ENCODE measurements at places on chromosomes 13 and 19. TPM values are rescaled to one million over a fixed set of nuclear protein-coding genes. Genes with fewer than 3 reads are reported as not detected.

- H3K4me1 ChIP-seq: no peaks in the 10 kb centered on the region
- peaks cover 1% of the 10 kb centered on the region for H3K27me3 ChIP-seq
- no peak overlapping the region for H3K4me3 ChIP-seq
- H3K36me3 ChIP-seq: no peaks in the 10 kb centered on the region
- no peak for DNase-seq
These were observed 66.3 kb upstream of the MCF2L start for GRCh38 chr13:112902669-112903068.

- peak overlapping the region; percentile 79 for H3K4me3 ChIP-seq
- H3K27me3 ChIP-seq: peaks cover 15% of the 10 kb centered on the region
- DNase-seq: peak; percentile 41
- no peak overlapping the region for H3K27ac ChIP-seq
These were observed 82.3 kb upstream of the C1QTNF9B start for GRCh38 chr13:23979361-23980159.

GRCh38 chr19:10701955-10702525, 801 bp downstream of the QTRT1 start:
- H3K4me1 ChIP-seq: peaks cover 8% of the 10 kb centered on the region
- peaks cover 12% of the 10 kb centered on the region for H3K36me3 ChIP-seq
- DNase-seq: peak; percentile 57
- peaks cover 2% of the 10 kb centered on the region for H3K27me3 ChIP-seq

DNA sequence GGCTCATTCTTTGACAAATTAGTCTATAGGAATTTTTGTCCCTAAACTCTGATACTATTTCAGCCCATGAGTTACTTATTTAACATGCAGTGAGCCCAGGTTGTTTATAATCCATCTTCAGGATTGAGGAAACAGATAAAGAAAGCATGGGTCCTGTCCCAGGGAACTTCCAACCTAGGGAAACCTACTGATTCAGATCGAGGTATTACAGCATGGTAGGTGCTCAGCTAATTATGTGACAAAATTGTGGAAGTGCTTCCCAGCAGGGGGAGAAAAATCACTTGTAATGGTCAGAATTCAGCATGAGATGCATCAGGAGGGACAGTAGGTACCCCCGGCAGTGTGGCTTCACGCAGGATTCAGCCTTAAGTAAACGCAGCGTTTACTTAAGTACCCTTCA, 171.3 kb downstream of the NUFIP1 start:
- H3K4me3 ChIP-seq: no peak overlapping the region
- no peaks in the 10 kb centered on the region for H3K36me3 ChIP-seq
- H3K4me1 ChIP-seq: peaks cover 20% of the 10 kb centered on the region
- no peak for DNase-seq
- H3K27me3 ChIP-seq: peaks cover 14% of the 10 kb centered on the region
- H3K27ac ChIP-seq: no peak overlapping the region

The FBN3 gene
- total RNA-seq: 0.02 TPM

The LIM2 gene
- 2.6 TPM for total RNA-seq

Data from activated CD8-positive, alpha-beta T cell treated with anti-CD3 and anti-CD28 coated beads for 36 hours (primary cell).